Glutamatergic neuron (in vitro differentiated cells): ENCODE measurements at places on chromosomes 16 and 17. TPM values are rescaled to one million over a fixed set of nuclear protein-coding genes. Genes with fewer than 3 reads are reported as not detected.
A peak's percentile ranks its signal among the peaks of the same experiment; 100 is the strongest.

DNA sequence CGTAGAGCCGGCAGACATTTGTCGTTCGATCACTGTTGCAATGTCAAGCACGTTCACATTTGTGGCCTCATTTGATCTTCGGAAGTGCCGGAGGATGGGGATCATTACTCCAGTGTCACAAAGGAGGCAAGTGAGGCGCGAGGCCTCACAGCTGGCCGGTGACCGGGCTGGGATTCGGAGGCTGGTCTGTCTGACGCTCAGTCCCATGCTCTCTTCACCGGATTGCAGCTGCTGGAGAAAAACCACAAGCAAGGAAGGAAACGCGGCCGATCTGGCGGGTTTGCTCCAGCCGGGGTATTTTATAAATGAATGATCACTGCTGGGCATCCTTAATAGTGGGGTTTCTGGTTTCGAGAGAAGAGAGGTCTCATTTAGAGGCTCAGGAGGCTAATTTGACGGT, 127.8 kb downstream of the OR1D5 start:
- no peak overlapping the region for H3K4me3 ChIP-seq
- peaks cover 5% of the 10 kb centered on the region for H3K27me3 ChIP-seq
- no peak overlapping the region for H3K27ac ChIP-seq
- no peaks in the 10 kb centered on the region for H3K36me3 ChIP-seq

The CA4 gene
- total RNA-seq = 0.98 TPM

DNA sequence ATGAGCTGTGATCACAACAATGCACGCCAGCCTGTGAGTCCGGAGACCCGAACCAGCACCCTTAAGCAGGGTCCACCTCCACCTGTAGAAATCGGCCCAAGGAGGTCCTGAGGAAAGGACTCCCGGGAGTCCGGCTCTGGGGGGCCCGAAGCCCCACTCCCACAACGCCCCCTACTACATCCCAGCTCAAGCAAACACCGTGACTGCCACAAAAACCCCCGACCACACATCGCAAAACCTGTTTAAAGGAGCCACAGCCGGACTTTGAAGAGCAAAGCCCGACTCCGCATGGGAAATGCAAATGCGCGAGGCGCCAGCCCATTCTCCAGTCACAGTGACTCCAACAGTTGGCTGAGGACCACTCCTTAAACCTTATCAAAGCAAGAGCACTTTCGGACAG, 682.4 kb downstream of the KCNJ18 start:
- peaks cover 7% of the 10 kb centered on the region for H3K27me3 ChIP-seq
- no peak overlapping the region for H3K27ac ChIP-seq
- H3K4me3 ChIP-seq = no peak overlapping the region
- no peaks in the 10 kb centered on the region for H3K4me1 ChIP-seq
- peaks cover 9% of the 10 kb centered on the region for H3K36me3 ChIP-seq
- DNase-seq = no peak

DNA sequence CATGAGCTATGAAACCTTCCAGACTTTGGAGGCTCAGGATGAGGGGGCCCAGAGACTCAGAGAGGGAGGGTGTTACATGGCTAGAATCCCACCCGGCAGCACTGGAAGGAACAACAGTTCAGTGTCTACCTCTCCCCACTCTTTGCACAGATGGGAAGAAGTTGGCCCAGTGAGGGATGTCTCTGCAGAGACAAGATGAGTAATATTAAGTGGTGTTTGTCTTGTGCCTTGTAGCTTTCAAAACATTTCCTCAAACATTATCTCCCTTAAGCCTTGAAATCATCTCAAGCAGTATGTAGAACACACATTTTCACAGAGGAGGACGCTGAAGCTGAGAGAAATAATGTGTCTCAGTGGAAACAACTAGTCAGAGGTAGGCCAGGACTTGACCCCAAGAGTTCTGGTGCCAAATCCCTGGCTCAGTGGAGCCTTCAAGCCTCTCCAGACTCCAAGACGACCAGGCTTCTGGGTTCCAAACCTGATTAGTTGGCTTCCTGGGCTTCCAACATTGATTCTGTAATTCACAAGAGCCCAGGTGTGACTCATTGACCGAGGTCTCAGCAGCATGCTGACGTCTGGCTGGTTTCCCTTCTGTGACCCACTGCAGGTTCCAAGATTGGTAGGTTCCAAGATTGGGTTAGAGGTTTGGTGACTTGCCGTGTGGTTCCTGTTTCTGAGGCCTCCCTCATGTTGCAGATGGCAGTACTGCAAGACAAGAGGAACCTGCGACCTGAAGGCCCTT, 7.4 kb downstream of the RNF112 start:
- H3K4me3 ChIP-seq = no peak overlapping the region
- DNase-seq = no peak

The RAPGEFL1 gene
- 25.3 TPM for total RNA-seq

GRCh38 chr16:80323808-80324195, 217.0 kb upstream of the DYNLRB2 start:
- DNase-seq = no peak
- H3K36me3 ChIP-seq = no peaks in the 10 kb centered on the region
- no peaks in the 10 kb centered on the region for H3K4me1 ChIP-seq
- no peak overlapping the region for H3K27ac ChIP-seq
- no peaks in the 10 kb centered on the region for H3K27me3 ChIP-seq
- H3K4me3 ChIP-seq = no peak overlapping the region

The PPP1R1B gene
- not detected for total RNA-seq

- H3K36me3 ChIP-seq = peaks cover 13% of the 10 kb centered on the region
- DNase-seq = no peak
- no peak overlapping the region for H3K4me3 ChIP-seq
- H3K4me1 ChIP-seq = peaks cover 26% of the 10 kb centered on the region
These were observed 66.7 kb downstream of the PIGL start for GRCh38 chr17:16283705-16284104.

The INO80E gene
- 71.4 TPM for total RNA-seq

The TP53TG3 gene
- not detected for total RNA-seq

DNA sequence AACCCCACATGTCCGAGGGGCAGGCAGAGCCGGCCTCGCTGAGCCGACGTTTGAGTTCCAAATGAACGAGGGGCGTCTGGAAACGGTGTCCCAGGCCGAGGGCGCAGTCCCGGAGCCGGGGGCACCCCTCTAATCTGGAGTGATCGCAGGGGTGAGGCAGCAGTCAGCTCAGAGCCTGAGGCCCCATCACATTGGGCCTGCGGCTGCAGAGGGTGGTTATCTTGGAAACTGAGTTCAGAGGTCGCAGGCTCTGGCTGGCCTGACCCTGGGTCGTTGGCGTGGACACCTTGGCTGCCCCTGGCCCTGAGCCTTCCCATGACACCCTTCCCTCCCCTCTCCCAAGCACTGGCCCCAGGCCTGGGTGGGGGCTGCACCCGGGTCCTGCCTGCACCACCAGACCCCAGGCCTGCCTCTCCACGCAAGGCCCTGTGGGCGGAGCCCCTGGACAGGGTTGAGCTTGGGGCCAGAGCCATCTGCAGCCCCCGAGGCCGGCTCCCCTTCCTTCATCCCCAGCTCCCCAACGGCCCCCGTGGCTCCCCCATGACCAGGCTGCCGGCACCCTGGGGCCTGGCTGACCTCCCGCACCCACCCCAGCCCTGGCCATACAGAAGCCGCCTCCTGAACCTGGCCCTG, 45.6 kb downstream of the ZFPM1 start:
- H3K36me3 ChIP-seq = no peaks in the 10 kb centered on the region
- H3K27me3 ChIP-seq = peaks cover 5% of the 10 kb centered on the region
- no peak overlapping the region for H3K4me3 ChIP-seq
- no peak overlapping the region for H3K27ac ChIP-seq
- no peak for DNase-seq

The PERCC1 gene
- not detected for total RNA-seq

The TNS4 gene
- total RNA-seq = not detected

The LITAFD gene
- total RNA-seq = not detected

The CYTH1 gene
- total RNA-seq = 57.2 TPM

DNA sequence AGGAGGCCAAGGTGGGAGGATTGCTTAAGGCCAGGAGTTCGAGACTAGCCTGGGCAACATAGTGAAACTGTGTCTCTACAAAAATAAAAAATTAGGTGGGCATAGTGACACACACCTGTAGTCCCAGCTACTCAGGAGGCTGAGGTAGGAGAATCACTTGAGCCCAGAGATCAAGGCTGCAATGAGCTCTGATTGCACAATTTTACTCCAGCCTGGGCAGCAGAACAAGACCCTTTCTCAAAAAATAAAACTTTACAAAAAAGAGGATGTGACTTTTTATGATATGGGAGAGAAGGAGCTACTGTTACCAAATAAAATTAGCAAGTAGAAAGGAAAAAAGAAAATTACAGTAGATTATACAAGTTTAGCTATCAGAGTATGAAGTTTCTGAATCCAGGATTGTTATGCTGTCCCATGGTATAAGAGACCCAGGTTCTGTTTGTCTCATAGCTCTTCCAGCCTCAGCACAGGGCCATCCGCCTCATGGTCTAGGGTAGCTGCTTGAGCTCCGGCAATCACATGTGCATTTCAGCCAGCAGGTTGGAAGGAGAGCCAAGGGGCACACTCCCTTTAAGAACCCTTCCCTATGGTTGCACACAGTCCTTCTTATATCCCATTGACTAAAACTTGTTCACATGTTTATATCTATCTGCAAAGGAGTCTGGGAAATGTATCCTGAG, 13.5 kb downstream of the EEF2K start:
- peaks cover 4% of the 10 kb centered on the region for H3K4me1 ChIP-seq
- no peaks in the 10 kb centered on the region for H3K27me3 ChIP-seq
- H3K27ac ChIP-seq = no peak overlapping the region

The ANKRD40CL gene
- not detected for total RNA-seq

- no peak overlapping the region for H3K4me3 ChIP-seq
- peaks cover 5% of the 10 kb centered on the region for H3K27me3 ChIP-seq
- peak overlapping the region; percentile 55 for H3K27ac ChIP-seq
- H3K4me1 ChIP-seq = peaks cover 9% of the 10 kb centered on the region
These were observed 11.3 kb downstream of the LMF1 start for GRCh38 chr16:959232-960040.

The CX3CL1 gene
- total RNA-seq = not detected

The KRTAP4-9 gene
- total RNA-seq = not detected

DNA sequence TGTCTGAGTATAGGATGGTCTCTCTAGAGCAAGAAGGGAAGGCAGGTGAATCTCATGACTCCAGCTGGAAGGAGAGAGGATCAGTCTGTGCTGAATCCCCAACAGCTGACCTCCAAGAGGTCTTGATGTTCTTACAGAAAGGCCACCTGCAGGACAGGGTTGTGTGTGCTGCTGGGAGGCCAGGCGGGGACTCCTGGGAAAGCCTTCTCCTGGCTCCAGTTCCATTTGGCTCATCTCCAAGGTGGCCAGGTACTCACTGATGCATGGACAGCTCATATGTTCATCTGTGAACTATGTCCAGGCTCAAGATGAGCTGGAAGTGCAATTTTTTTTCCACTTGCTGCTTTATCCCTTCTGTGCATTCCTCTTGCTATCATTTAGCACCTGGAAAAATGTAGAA, 730.2 kb upstream of the RBFOX1 start:
- DNase-seq = no peak
- no peaks in the 10 kb centered on the region for H3K36me3 ChIP-seq
- H3K4me1 ChIP-seq = no peaks in the 10 kb centered on the region
- no peak overlapping the region for H3K4me3 ChIP-seq
- H3K27ac ChIP-seq = no peak overlapping the region

- peaks cover 7% of the 10 kb centered on the region for H3K36me3 ChIP-seq
- DNase-seq = peak; percentile 45
- peaks cover 15% of the 10 kb centered on the region for H3K27me3 ChIP-seq
- H3K27ac ChIP-seq = no peak overlapping the region
These were observed 263.9 kb downstream of the C16orf95 start for GRCh38 chr16:87053016-87053982.

GRCh38 chr16:10625595-10626357, 45.4 kb upstream of the EMP2 start:
- no peaks in the 10 kb centered on the region for H3K36me3 ChIP-seq
- H3K27me3 ChIP-seq = peaks cover 4% of the 10 kb centered on the region
- no peak overlapping the region for H3K4me3 ChIP-seq
- no peak for DNase-seq
- H3K4me1 ChIP-seq = no peaks in the 10 kb centered on the region
- H3K27ac ChIP-seq = no peak overlapping the region

GRCh38 chr16:5647051-5647450, 549.5 kb upstream of the EEF2KMT start:
- no peaks in the 10 kb centered on the region for H3K36me3 ChIP-seq
- H3K4me1 ChIP-seq = peaks cover 11% of the 10 kb centered on the region
- peak overlapping the region; percentile 70 for H3K27ac ChIP-seq
- no peak overlapping the region for H3K4me3 ChIP-seq

GRCh38 chr16:89721546-89722391, 432 bp downstream of the ZNF276 start:
- H3K27me3 ChIP-seq = peaks cover 10% of the 10 kb centered on the region
- peak overlapping the region; percentile 80 for H3K4me3 ChIP-seq
- DNase-seq = peak; percentile 58
- H3K36me3 ChIP-seq = no peaks in the 10 kb centered on the region
